ENCODE measurements at places on chromosomes 4 and X.

DNA sequence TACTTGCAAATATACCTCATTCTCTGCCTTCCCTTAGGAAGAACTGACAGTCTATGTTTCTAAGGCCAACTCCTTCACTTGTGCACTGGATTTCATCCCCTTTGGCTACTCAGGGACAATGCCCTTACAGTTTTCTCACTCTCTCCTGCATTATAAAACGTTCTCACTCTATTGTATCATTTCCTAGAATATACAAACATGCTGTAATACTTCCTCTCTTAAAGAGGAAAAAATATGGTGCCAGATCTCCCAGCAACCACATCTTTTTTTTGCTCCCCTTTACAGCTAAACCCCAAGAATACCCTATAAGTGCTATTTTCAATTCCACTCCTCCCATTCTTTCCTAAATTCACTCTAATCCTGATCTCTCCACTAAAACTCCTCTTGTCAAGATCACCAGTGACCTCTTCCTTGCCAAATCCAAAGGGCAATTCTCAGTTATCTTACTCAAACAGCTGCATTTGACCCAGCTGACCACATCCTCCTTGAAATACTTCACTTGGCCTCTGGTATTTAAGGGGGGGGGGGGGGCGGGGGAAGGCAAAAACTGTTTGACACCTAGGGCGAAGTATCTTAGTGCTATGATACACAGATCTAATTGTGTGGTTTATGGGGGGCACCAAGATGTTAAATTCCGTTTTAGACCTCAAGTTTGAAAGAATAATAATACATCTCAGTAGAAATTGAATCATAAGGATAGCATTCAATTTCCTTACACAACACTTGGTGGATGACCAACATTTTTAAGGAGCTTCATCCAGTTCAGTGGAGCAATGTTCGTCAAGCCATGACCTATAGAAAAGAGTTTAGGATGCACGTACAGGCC is 1.6 kb downstream of the RCHY1 start:
- no peak for DNase-seq

- DNase-seq = no peak
These were observed 126.7 kb upstream of the MAGEE2 start for GRCh38 chrX:75911716-75912115.

- DNase-seq = no peak
These were observed 19.1 kb upstream of the ZXDA start for GRCh38 chrX:57929373-57929772.

- DNase-seq = no peak
These were observed 60.6 kb downstream of the MAOA start for GRCh38 chrX:43716696-43717095.

DNA sequence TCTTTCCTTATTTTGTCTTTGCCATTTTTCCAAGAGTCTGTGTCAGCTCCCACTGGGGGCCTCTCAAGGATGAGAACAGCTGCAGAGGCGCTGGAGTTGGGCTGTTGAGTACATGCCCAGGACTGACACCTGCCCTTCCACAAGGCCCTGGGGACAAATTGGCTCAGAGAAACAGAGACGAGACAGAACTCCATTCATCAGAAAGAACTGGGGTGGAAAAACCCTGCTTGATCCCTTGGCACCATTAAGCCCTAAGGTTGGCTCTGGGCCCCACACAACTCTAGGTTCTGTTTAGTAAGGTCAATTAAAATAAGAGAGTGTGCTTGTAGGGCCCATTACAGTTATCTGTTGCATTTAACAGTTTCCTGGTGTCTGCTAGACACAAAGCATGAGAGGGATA is 63.6 kb downstream of the DCX start:
- no peak for DNase-seq

GRCh38 chr4:48027653-48028052 is 11.1 kb downstream of the NIPAL1 start:
- no peak for DNase-seq

DNA sequence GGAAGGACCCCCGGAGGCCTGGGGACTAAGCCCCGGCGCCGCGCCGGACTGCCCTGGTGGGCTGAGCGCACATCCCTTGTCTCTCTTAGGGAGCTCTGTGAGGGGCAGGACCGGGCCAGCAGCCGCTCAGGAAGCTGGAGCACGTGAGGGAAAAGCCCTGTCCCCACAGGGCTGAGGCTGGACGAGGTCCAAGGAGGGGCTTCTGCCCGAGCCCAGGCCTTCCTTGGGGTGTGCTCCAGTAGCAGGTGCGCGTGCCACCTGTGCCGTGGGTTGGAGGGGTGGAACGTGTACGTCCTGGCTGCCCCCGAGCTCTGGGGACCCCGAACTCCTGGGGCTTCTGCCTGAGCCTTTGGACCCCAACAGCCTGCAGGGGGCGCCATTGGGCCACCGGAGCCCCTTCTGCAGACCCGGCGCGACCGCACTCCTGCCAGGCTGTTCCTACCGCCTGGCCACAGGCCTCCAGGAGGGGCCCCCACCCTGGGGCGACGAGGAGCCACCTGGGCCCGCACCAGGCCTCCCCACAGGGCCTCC is 27.2 kb downstream of the TACC3 start:
- DNase-seq = peak; percentile 51

DNA sequence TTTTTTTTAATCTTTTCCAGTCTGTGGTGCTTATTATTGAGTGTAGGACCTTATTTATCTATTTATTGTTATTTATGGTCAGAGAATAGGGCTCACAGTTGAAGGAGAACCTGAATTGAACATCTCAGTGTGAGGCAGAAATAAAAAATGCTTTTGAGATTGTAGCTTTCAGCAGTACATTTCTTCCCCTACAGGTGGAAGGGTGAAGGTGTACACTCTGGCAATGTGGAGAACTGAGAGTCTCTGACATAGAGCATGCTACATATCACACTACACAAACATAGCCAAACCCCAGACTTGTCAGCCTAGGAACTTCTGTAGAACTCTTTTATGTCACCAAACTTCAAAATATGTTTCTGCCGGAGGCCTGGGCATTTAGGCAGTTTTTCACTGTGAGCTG is 140.2 kb downstream of the STIM2 start:
- DNase-seq = no peak

- DNase-seq = no peak
These were observed 1.2 kb downstream of the TMSB4X start for GRCh38 chrX:12975991-12976558.

DNA sequence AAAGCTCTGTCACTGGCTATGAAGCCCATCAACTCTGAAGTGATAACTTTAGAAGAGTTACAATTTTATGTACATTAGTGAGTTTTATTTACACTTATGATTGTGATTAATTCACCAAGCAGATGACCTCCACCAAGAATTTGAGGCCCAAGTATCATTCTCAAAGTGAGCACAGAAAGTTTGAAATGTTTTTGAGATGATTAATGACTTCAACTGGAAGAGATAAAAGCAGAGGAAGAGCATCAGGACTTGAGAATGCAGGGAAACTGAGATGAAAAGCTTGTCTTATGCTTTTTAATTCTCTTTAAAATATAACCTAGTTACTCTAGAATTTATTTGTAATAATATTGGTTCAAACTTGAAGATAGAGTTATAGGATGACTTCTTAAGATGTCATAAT is 112.8 kb upstream of the H2AZ1 start:
- DNase-seq = no peak

DNA sequence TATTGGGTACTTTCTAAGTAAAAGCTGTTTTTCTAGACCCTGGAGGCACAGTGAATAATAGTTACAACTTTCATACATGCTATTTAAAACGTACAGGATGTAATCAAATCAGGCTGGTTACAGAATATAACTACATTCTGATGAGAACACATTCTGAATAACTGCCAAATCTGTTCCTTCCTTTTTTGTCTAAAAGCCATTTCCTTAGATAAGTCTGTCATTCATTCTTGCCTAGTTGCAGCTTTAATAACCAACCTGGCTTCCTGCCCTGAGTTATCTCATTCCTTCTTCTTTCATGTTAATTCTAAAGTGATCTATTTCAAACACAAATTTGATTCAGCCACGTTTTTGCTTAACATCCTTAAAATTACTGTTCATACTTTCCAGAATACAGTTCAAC is 189.7 kb upstream of the ITM2A start:
- DNase-seq = no peak

GRCh38 chr4:61251129-61251528 is 51.0 kb downstream of the ADGRL3 start:
- no peak for DNase-seq

- DNase-seq = no peak
These were observed 47.3 kb downstream of the PJA1 start for GRCh38 chrX:69117876-69118526.

GRCh38 chr4:20645236-20645635 is 55.0 kb upstream of the PACRGL start:
- DNase-seq = no peak

- no peak for DNase-seq
These were observed 2.9 kb upstream of the SEPSECS start for GRCh38 chr4:25163196-25163595.

DNA sequence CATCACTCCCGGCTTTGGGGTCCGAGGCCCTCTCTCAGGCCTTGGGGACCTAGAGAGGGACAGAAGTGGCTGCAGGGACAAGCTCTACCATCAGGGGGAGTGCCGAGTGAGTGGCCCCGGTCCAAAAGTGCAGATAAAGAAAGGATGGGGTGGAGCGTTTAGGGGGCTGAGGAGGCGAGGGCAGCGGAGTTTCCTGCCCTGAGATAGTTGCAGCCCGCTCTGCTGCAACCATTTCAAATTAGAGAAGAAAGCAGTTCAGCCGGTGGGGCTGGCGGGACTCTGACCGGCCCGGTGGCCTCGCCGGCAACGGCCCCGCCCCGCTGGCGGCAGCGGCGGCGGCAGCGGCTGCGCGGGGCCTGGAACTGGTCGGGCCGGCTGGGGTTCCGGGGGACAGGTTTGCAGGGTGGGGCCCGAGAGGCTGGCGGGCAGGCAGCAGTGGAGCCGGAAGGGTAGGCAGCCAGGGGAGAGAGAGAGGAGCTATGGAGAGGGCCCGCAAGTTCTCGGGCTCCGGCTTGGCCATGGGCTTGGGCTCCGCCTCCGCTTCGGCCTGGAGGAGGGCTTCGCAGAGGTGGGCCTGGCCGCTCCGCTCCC is 7.6 kb downstream of the DLG3 start:
- no peak for DNase-seq

DNA sequence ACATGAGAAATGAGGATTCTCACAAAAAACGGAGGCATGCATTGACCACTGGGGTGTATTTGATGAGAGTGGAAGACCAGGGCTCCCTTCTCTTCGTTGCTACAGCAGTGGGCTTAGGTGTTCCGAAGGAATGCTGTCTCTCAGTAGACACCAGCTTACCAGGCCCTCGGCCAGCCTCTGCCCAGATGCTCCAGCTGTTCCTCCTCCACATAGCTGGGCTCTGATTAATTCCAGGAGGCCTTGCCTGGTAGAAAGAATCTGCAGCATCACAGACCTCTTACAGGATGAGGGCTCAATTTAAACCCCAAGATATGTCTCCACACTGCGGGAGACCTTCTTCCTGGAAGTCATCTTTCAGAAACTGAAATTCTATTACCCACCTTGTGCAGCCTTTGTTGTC is 346.6 kb upstream of the TENM3 start:
- no peak for DNase-seq

GRCh38 chr4:26083987-26084386 is 170.0 kb downstream of the SMIM20 start:
- DNase-seq = no peak

GRCh38 chrX:146967306-146967705 is 152.8 kb upstream of the CXorf51A start:
- no peak for DNase-seq

DNA sequence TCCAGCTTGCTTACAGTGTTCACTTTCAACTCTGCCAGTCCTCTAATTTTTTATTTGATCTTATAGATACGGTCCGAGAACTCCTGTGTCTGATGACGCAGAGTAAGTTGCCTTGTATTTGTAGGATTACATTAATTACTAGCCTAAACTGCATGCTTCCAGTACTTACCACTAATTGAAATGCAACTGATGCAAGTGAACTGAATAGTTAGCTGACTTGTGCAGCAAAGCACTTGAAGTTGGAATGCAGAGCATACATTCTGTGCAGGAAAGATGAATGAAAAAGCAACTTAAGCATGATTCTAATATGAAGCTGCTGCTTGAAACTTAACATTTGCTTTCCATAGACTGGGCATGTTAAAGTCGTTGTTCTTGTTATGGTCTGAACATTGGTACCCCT is 100.9 kb downstream of the LIMCH1 start:
- no peak for DNase-seq

DNA sequence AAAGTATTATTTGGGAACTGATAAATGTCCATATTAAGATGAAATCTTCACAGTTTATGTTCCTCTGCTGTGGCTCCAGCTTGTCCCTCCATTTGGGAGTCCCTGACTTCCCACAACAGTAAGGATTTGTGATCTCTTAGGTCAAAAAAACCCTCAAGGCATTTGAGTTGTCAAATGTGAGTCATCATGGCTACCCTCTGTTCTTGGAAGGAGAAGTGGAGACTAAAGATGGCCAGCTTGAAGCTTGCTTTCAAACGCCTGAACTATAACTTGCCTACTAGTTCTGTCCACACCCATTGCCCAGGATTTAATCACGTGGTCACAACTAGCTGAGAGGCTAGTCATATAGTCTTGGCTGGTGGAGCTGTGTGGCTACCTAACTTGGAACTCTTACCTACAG is 107.8 kb downstream of the CCNG2 start:
- no peak for DNase-seq

- no peak for DNase-seq
These were observed 26.9 kb downstream of the CRLF2 start for GRCh38 chrX:1185561-1185960.

- no peak for DNase-seq
These were observed 53.3 kb downstream of the MED28 start for GRCh38 chr4:17667653-17668201.

DNA sequence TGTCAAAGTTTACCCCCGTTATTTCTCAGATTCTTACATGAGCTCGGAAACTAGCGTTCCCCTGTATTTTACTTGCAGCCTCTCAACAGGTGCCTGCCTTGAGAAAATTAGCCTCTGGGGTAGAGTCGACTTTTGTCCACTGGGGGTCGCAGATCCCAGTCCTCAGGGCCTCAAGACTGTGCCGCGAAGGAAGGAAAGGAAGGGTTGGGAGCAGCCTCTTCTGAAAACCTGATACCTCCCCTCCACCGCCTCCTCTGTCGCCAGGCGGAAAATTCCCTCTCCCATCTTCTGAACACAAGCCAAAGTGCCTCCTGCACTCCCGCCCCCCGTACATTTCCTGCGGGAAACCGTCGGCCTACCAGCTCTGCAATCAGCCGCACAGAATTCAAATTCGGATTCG is 44.4 kb upstream of the TMSB15B start:
- peak; percentile 12 for DNase-seq

GRCh38 chrX:44514272-44514671 is 28.4 kb downstream of the FUNDC1 start:
- DNase-seq = no peak

- no peak for DNase-seq
These were observed 270.4 kb downstream of the LDB2 start for GRCh38 chr4:16627999-16628398.

- no peak for DNase-seq
These were observed 243.4 kb upstream of the STS start for GRCh38 chrX:6904156-6904555.

DNA sequence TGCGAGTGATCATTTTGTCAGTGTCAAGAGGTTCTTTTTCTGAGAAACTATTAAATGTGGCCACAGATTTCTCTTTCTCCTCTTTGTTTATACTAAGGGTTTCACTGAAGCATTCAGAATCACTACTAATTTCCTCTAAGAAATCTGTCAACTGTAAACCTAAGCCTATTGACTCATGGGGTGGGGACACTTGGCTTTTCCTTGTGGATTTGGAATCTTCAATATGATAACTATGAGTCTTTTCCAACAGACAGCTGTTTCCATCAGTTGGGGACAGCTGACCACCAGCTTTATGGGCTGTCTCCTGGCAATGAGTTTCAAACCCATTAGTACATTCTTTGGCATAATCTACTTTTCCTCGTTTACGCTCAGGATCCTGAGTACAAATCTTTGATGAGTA is 13.8 kb downstream of the PGRMC1 start:
- DNase-seq = no peak
